Colonic mucosa (tissue), 4 donors: ENCODE measurements at places on chromosomes 7 and 10. TPM values are rescaled to one million over a fixed set of nuclear protein-coding genes. Genes with fewer than 3 reads are reported as not detected.

SNCG gene
- 6.6 TPM for total RNA-seq

VWC2 gene
- total RNA-seq, result 0.08 TPM

HOXA6 gene
- total RNA-seq, result 10.9 TPM

DENND10 gene
- total RNA-seq, result 23.3 TPM

FZD1 gene
- 8.1 TPM for total RNA-seq

TMEM225B gene
- 0.74 TPM for total RNA-seq

ELFN1 gene
- 0.40 TPM for total RNA-seq

SLC26A4 gene
- 0.32 TPM for total RNA-seq

ALOX5 gene
- total RNA-seq, result 6.4 TPM

- DNase-seq, result no peak
Observed at GRCh38 chr7:133789974-133790373, 337.2 kb upstream of the LRGUK start.

- peak; percentile 87 for DNase-seq
Observed at GRCh38 chr7:73738220-73738611, 386 bp downstream of the ABHD11 start.

GRCh38 chr7:106947244-106947728 is 82.2 kb downstream of the PIK3CG start:
- peak; percentile 49 for DNase-seq

DNA sequence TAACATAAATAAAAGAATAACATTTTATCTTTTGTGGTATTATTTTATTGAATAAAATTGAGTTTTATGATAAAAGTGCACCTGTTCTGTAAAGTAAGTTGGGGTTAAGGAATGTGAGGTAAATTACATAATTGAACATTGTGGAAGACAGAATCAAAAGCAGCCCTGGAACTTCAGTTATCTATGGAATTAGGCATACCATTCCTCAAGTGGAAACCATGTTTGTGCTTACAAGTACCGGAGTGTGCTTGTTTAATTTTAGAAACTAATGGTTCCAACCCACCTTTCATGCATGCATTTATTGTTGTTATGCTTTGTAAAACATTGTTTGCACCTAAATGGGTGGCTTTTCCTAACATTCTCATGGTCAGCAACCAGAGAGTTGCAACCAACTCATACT is 28.0 kb downstream of the RBM17 start:
- no peak for DNase-seq

DNA sequence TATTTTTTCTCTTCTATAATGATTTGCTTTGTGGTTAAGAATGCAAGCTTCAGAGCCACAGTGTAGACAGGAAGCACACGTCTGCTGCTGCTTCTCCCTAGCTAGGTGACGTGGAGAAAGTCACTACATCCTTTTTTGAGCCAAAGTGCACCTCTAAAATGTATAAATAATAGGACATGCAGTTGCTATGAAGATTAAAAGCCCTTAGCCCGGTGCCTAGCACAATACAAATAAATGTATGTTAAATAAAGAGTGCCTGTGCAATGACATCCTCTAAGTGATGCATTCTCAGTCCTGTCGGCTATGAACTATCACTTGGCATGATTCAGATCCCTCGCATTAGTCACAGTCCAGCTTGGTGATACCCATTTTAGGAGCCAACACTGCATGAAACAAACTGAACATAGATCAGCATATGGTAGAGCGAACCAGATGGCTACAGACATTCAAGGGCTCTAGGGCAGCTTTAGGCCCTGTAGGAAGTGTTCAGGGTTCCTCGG is 4.8 kb upstream of the TRDMT1 start:
- DNase-seq, result no peak

- DNase-seq, result no peak
Observed at GRCh38 chr7:129924602-129925001, 28.2 kb downstream of the UBE2H start.

DNA sequence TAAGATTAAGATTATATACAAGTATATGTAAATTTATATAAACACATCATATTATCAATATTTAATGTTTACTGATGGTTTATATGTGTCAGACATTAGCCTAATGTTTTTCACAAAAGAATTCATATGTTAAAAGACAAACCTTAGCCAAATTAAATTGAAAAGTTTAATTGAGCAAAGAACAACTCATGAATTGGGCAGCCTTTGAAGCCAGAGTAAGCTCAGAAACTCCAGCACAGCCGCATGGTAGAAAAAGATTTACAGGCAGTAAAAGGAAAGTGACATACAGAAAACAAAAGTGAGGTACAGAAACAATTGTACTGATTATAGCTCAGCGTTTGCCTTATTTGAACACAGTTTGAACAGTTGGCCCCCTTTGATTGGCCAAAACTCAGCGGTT is 124.1 kb downstream of the TSPAN12 start:
- DNase-seq, result no peak

GRCh38 chr7:96870934-96871333 is 134.4 kb upstream of the DLX6 start:
- no peak for DNase-seq

- peak; percentile 55 for DNase-seq
Observed at GRCh38 chr10:101066896-101067355, 5.1 kb downstream of the KAZALD1 start.

DNA sequence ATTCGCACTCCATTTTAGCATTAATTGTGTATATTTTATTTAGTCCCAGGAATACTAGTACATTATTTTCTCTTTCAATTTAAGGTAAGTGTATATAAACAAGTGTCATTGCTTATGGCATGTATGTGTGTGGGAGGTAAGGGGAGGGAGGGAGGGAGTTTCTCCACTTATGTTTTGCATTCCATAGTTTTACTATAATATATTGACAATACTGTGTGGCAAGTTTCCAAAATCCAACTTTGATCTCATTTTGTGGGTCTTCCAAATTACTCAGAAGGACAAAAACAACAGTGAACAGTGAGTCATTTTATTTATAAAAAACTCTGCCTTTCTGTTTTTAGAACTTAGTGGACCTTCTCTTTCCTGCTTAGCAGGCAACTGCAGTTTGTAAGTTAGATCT is 102.3 kb upstream of the SEMA3E start:
- DNase-seq, result no peak

- DNase-seq, result peak; percentile 27
Observed at GRCh38 chr7:156560075-156560474, 80.5 kb upstream of the RNF32 start.

GRCh38 chr7:112105584-112106530 is 100.3 kb downstream of the DOCK4 start:
- DNase-seq, result no peak

DNA sequence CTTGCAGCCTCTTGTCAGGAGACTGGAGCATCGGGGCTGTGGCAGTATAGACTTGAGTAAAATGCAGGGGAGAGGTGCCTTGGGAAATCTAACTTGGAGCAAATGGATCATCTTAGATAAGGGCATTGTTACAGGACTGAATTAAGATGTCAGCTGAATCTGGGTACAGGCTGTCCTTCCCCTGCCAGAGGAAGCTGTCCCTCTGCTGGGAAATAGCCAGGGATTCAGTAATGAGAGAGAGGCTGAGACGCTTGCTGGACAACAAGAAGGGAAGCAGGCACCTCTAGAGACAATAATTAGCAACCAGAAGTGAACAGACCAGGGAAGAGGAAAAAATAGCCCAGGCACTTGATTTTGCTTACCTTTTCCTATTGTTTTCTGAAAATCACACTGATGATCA is 20.7 kb upstream of the RAPGEF5 start:
- DNase-seq, result no peak

GRCh38 chr10:75788394-75789205 is 357.2 kb downstream of the LRMDA start:
- peak; percentile 35 for DNase-seq

DNA sequence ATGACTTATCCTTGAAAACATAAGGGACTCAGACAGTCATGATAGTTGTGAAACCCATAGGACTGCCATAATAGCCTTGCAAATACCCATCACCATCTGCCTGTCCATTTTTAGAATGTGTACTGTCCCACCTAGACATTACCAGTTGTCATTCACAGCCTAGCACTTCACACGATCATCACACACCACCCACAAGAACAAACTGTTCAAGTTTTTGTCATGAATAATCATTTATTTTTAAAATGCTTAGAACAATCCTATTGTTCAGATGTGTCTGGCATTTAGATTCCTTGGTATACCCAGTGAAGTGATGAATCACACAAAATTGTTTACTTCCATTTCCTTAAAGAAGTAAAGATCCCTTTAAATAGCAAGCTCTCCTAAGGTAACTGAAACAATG is 46.6 kb downstream of the CCDC3 start:
- DNase-seq, result no peak

GRCh38 chr7:158805937-158806336 is 23.4 kb downstream of the ESYT2 start:
- DNase-seq, result no peak

DNA sequence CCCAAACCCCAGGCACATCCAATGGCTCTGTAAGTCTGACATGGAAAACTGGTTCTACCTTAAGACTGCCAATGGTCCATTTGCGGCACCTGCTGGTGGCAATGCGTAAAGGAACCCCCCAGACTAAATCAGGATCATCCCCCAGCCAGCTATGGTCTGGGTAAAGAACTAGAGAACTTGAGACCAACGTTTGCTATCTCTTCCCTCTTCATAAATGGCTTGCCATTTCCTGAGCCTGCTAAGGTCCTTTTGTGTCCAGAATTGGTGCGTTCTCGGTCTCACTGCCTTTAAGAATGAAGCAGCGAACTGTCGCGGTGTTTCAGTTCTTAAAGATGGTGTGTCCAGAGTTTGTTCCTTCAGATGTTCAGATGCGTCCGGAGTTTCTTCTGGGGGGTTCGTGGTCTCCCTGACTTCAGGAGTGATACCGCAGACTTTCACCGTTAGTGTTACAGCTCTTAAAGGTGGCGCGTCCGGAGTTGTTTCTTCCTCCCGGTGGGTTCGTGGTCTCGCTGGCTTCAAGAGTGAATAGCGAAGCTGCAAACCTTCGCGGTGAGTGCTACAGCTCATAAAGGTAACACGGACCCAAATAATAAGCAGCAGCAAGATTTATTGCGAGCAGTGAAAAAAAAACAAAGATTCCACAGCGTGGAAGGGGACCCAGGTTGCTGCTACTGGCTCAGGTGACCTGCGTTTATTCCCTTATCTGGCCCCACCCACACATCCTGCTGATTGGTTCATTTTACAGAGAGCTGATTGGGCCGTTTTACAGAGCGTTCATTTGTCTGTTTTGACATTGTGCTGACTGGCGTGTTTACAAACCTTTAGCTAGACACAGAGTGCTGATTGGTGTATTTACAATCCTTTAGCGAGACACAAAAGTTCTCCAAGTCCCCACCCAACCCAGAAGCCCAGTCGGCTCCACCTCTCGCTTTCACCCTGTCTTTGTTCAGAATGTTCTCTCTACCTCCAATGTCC is 95.4 kb downstream of the ELMO1 start:
- DNase-seq, result peak; percentile 29

GRCh38 chr7:151837285-151838042 is 39.5 kb downstream of the PRKAG2 start:
- no peak for DNase-seq

DNA sequence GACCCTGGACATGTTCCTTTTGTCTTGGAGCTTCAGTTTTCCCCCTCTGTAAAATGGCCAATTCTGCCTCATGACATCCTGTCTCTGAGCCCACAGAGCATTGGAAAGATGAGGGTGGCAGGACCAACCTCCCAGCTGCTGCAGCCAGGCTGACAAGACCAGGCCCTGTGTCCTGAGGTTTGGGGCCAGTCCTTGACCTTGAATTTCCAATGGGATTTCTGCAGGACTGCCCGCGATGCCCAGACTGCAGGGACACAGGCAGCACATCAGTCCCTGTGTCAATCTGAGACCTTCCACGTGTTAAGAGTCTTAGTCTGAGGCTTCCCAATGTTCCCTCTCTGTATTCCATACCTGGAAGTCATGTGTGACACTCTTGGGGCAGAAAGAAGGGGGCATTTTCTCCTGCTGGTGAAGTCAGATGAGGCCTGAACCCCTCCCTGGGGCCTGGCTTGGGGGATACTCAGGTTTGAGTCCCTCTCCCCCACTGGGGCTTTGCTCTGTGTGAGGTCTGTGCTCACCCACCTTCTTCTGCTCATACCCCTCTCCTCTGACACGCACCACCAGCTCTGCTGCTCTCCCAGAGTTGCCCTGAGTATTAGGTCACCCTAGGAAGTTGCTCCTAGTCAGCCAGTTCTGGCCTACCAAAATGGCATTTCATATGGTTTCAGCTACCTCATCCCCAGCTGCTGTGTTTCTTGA is 79.2 kb downstream of the ADCY1 start:
- DNase-seq, result no peak

GRCh38 chr7:84039432-84039831 is 155.2 kb downstream of the SEMA3A start:
- DNase-seq, result no peak

- DNase-seq, result no peak
Observed at GRCh38 chr7:119996634-119997033, 276.3 kb upstream of the KCND2 start.

DNA sequence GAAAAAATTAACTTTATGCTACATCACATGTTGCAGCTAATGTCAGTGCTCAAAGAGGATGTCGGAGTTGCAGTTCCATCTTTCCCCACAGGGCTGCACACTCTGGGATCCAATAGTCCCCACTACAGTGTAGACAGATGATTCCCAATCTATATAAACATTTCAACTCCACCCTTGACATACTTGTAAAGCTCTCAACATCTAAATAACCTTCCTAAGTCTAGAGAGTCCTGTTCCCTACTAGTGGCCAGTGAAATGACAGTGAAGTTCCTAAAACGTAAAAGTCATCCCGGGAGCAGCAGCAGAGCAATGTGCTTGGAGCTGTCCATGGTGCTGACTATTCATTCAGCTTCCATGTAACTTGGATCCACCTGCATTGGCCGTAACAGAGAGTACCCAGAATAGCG is 145.1 kb downstream of the GRM8 start:
- peak; percentile 58 for DNase-seq

GRCh38 chr7:116225860-116226259 is 15.5 kb downstream of the TES start:
- no peak for DNase-seq

DNA sequence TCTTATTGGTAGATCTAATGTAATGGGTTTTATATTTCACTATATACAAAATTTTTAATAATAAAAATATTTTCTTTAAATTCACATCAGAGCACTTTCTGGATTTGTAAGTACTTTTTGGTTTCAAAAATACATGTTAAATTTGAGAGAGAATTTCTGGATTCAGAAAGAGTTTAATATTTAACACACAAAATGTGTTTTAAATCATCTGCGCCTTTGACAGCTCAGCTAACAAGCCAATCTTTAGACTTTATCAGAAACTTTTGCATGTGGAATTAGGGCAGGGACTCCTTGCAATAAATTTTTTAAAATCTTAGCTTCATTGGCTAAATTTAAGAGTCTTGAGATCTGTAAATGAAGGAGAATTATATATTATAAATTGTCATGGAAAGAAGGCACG is 32.7 kb upstream of the RHOBTB1 start:
- no peak for DNase-seq

DNA sequence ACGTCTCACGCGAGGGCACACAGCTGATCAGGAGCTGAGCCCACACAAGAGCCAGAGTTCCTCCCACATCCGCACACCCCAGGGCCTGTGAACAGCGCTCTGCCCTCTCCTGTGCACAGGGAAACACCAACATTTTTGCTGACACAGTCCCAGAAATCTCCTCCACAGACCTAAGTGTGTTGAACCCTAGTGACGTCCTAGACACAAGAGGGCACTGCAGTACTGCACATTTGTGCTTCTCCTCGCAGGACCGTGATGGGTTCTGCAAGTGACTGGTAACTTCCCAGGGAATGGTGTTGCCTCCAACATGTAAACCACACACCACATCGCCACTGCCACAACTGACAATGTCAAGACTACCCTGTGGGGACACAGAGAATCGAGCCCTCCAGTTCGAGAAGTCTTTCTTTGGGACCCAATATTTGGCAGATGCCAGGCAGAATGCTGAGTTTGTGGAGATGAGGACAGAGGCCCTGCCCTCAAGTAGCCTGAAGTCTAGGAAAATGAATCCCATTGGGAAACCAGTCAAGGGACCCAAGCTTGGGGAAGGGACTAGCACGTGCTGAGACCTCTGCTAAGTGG is 170.3 kb downstream of the PAXIP1 start:
- DNase-seq, result peak; percentile 55
